ENCODE measurements at places on chromosomes 2 and 18.
A peak's percentile ranks its signal among the peaks of the same experiment; 100 is the strongest.

DNA sequence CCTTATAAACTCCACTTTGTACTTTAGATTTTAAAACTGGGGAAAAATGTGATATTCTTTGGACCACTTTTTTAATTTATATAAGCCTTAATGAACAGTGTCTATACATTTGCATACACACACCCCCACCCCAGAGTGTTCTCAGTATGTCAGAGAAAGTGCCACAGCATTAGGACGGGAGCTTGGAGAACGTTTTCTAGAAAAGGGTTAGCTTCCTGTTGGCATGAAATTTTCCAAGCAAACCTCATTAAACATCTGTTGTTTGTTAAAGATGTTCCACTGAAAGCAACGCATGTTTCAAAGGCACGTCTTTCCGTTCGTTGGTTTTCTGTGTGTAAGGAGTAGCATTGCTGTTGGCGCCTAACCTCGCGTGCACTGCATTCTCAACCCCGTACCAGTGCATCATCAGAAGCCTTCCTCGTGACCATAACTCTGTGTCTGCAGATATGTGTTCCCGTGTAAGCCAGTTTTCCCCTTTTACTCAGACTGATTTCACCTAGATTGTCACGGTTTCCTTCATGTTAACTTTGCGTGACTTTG lies 228.5 kb downstream of the ALPK2 start:
- DNase-seq = no peak

- no peak for DNase-seq
Observed at GRCh38 chr2:42926434-42927333, 134.3 kb upstream of the HAAO start.

GRCh38 chr2:183530333-183530901 lies 406.2 kb downstream of the NUP35 start:
- DNase-seq = no peak

GRCh38 chr2:16031848-16032159 lies 91.5 kb downstream of the MYCN start:
- DNase-seq = no peak

DNA sequence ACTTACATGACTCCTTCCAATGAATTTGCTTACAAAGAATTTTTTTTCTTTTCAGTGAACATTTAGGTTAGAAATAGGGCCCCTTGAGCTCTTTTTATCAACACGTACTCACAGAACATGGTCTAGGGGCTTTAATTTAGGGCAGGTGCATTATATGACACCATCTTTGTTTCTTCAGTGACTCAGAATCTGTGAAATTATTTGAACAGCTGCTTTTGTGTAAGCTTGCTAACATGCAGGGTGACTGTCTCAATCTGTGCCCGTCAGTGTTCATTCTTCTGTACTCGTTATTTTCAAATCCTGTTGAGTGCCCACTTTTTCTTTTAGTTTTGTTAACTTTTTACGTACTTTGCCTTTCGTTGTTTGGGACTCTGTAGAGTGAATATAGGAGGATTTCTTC lies 52.8 kb upstream of the CABYR start:
- DNase-seq = no peak

DNA sequence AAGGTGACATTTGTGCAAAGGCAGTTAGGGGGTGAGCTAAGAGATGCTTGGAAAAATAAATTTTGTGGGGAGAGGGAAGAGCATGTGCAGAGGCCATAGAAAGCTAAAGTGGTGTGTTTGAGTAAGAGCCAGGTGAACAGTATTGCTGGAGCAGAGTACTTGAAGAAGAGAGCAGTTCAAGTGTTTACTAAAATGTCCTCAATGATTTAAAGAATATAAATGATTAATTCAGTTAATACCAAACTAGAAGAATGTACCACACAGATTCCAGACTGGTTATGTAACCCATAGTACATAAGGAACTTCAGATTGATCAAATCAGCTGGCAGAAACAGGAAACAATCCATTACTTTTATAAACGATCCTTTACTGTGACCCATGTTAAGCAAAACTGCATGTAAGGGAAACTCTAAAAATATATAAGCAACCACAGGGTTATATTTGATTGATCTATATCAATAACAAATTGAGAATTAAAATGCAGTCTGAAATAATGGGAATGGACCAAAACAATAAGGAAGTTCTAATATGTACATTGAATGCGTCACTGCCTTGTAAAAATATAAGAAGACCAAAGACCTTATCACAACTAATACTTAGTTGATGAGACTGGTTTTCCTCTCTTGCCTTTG lies 76.9 kb downstream of the LDAH start:
- DNase-seq = peak; percentile 33

GRCh38 chr18:13577091-13577697 lies 149.2 kb downstream of the FAM210A start:
- no peak for DNase-seq

DNA sequence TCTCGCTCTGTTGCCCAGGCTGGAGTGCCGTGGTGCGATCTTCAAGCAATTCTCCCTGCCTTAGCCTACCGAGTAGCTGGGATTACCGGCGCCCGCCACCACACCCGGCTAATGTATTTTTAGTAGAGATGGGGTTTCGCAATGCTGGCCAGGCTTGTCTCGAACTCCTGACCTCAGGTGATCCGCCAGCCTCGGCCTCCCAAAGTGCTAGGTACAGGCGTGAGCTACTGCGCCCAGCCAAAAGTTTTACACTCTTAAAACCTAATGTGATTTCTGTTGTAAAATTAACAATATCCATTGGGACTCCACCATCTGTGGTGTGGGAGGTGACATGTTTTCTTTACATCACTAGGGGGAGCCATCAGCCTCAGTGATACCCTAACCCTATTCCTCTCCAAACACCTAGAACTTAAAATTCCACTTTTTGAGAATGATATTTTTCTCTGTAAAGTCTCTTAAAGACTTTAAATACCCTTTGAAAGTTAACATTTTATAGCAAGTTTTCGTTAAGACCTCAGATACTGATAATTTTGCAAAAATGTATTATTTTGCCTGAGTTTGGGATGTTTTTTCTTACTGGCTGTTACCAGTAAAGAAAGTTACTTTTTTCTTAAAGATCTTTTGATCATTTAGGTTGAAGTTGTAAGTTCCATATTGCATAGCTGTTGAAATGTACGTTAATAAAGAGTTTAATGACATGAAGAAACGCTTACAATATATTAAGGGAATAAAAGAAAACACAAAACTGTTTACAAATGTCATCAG lies 11.6 kb upstream of the EIF2AK2 start:
- DNase-seq = no peak

DNA sequence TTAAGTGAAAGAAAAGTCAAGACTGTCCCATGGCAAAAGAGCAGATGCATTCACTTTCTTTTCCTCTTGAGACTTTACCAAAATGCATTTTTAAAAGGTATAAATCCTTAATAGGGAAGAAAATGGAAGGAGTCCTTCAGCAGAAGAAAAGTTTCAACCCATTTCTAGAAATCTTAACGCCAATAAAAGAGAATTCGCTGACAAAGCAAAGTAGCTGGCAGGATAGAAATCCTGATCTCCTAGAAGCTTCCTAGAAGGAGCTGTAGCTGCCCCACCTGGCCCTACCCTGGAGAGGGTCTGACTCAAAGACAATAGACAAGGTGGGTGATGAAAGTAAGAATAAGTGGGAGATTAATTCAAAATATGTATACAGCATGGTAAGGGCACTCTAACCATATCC lies 144.9 kb upstream of the PKDCC start:
- no peak for DNase-seq

DNA sequence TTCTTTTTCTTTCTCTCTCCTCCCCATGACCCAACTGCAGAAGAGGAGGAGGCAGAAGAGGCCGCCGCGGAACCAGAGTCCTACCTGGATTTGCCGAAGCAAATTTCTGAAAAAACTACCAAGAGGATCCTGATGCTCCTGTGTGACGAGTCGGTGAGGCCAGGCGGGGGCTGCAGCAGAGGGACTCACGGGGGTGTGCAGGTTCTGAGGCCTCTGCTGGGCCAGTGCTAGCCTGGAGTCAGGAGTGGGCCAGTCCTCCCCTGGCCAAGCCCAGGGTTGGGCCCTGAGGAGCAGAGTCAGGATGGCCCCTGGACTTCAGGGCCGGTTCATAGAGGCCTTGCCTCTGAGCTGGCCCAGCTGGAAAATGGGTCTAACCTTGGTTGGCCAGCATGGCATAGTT lies 29.3 kb downstream of the OTOF start:
- DNase-seq = no peak

GRCh38 chr18:28432339-28432738 lies 255.4 kb upstream of the CDH2 start:
- no peak for DNase-seq

DNA sequence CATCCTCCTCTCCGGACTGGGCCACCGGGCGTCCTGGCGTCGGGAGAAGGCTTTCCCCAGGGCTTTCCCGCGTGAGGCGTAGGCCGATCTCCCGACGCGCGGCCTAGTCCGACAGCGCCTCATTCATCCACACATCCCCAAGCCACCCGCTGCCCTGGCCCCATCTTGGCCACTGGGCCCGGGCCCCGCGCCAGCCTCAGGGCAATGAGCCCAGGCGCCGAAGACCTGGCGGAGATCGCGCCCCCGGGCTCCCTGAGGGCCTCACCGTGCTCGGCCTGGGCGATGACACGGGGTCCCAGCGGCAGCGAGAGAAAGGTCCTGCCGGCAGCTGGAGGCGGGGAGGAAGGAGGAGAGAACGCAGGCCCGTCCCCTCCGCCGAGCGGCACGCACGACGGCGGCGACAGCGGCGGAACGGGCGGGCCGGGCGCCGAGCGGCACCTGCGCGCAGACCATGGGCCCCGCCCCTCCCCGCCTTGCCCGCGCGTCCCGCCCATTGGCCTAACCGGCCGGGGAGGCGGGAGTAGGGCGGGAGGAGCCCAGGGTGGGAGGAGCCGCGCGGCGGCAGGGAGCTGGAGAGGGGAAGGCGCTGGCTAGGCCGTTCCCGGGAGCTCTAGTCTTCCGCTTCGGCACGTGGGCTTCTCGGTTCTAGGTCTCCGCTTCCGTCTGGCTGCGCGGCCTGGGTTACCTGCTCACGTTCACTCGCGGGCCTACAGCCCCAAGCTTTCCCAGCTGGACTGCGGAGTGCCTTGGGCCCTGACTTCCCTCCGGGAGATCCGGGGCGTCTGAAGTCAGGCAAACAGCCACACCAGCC lies at the start of gene OLA1:
TSS of gene OLA1 (minus strand) at position 346 of the 811 bp plus-strand sequence. CDS start 1,717 bp downstream, outside the sequence.
- peak; percentile 90 for DNase-seq

- DNase-seq = no peak
Observed at GRCh38 chr2:128754246-128754724, 435.6 kb upstream of the HS6ST1 start.

GRCh38 chr2:183892315-183892941 lies 705.9 kb upstream of the ZNF804A start:
- no peak for DNase-seq

- no peak for DNase-seq
Observed at GRCh38 chr2:134782792-134783191, 55.6 kb upstream of the ACMSD start.

DNA sequence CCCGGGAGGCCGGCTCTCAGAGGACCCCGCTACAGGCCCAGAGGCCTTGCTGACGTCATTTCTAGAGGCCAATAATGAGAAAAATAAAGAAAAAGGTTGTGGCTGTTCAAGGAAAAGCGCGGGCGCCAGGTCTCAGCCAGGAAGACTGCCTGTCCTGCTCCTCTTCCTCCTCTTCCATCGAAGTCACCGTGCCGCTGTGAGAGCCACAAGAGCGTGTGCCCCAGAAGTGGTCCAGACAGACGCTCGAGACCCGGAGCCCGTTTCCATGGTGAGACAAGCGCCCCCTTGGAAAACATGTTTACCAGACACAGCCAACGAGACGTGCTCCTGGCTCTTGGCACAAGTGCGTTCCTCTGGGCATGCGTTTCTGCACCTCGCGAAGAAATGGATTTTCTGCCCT lies 210.5 kb downstream of the HDAC4 start:
- no peak for DNase-seq

GRCh38 chr2:113180131-113180946 lies 6.6 kb downstream of the PSD4 start:
- DNase-seq = no peak

- DNase-seq = no peak
Observed at GRCh38 chr2:3533836-3534235, 14.5 kb upstream of the ADI1 start.

- DNase-seq = no peak
Observed at GRCh38 chr2:44135296-44135695, 33.4 kb upstream of the PPM1B start.

- DNase-seq = no peak
Observed at GRCh38 chr2:196853301-196854087, 44.3 kb upstream of the C2orf66 start.

DNA sequence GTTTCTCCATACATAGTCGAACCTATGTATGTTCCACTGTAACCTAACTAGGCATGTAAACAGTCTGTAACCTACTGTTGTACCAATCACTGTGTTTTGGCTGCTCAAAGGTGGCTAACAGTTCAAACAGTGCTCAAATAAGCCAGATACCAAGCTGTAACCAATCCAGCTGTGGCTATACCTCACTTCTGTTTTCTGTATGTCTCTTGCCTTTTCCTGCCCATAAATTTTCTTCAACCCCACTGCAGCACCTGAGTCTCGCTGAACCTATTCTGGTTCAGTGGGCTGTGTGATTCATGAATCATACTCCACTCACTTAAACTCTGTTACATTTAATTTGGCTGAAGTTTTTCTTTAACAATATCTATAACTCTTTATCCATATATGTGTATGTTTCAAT lies 340.7 kb downstream of the LPIN1 start:
- DNase-seq = no peak

- DNase-seq = no peak
Observed at GRCh38 chr18:66553824-66554223, 50.1 kb downstream of the CDH19 start.

DNA sequence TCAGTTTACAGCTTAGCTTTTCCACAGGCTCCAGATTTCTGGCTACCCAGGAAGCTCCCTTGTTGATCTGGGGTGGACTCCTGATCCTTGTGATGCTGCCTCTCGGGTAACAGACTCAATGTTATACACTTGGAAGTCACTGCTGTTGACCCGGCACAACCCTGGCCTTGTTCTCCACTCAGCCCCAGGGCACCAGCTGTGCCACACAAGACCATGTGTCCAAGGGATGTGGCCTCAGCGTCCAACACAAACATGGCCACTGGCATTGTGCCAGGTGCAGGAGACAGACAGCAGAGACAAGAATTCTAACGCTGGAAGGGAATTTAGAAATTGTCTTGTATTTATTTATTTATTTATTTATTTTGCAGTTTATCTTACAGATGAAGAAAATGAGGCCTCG lies 39.0 kb upstream of the PPP4R1 start:
- no peak for DNase-seq

GRCh38 chr2:45031028-45031427 lies 21.8 kb upstream of the SIX2 start:
- DNase-seq = no peak

- no peak for DNase-seq
Observed at GRCh38 chr2:13308989-13309388, 592.3 kb downstream of the TRIB2 start.

Data from right renal cortex interstitium (tissue), 3 donors.